Small intestine (tissue), 16 donors: ENCODE measurements at places on chromosomes 6 and 20.

DNA sequence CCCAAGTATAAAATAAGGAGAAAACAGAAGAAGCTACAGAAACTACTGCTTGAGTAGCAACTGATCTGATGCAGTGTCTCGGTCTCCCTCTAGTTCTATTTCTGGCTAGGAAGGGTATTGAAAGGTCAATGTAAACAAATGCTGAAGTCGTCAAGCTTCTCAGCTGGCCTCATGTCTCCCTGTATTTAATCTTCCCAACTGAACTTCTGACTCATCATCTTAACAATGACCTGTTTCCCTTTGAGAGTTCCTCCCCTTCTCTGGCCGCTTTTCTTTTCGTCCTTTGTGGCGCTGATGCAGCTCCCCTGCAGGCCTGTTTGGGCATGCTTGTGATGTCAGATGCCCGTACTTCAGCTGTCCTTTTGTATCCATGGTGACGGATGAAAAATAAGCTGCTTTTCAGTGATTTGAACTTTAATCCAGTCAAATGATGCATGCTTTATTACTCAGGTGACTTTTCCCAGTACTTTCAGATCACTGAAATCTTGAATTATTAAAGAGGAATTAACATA is 7.8 kb upstream of the LCA5 start:
- DNase-seq = peak; percentile 84

DNA sequence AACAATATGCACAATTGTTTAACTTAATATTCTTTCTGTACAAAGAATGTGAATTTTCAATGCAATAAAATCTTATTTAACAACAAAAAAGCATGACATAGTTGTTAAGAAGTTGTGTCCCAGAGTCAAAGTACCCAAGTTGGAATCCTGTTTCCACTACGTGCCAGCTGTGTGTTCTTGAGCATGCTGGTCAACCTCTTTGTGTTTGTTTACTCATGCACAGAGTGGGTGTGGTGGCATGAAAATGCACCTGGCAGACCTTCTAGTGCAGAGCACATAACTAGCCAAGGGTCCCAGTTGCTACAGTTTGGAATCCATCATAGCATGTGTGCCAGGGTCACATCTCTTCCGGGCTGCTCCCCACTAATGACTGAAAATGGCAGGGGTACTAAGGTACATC is 24.7 kb upstream of the MOCS1 start:
- DNase-seq = no peak

- no peak for DNase-seq
Observed at GRCh38 chr20:45934046-45934585, 367 bp upstream of the PCIF1 start.

GRCh38 chr6:145548933-145549648 is 186.2 kb downstream of the EPM2A start:
- no peak for DNase-seq

DNA sequence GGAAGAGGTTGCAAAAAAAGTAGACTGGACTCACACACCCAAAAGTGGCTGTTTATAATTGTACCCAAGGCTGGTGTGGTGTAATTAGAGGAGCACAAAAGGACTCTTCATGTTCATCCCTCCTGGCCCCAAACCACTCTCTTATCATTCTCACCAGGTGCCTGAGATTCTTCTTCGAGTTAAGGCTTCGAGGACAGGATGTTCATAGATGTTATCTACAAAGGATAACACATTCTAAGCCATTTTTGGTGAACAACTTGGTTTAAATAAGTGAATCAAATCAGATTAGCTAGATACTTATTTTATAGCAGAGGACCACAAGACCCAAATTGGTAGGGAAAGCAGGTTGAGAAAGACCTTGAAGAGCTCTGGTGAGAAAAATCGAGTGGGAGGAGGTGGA is 73.1 kb upstream of the SUPT3H start:
- DNase-seq = peak; percentile 11

GRCh38 chr6:113908801-113909200 is 51.7 kb downstream of the MARCKS start:
- no peak for DNase-seq

- DNase-seq = peak; percentile 65
Observed at GRCh38 chr6:34459899-34460593, 5.8 kb upstream of the PACSIN1 start.

DNA sequence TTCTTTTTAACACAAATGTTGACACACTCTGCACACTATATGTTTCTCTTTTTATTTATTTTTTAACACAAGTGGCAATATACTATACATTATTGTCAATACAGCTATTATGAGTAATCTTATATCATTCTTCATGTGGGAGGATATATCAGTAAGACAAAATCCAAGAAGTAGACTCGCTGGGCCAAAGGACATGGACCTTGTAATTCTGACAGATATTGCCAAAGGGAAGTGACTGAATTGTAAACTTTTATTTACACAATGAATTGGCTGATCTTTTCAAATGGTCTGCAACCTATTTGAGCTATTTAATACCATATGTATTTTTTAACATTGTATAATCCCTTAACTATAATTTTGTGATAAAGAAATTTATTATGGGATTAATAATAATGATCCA is 56.0 kb downstream of the CCDC170 start:
- DNase-seq = no peak

DNA sequence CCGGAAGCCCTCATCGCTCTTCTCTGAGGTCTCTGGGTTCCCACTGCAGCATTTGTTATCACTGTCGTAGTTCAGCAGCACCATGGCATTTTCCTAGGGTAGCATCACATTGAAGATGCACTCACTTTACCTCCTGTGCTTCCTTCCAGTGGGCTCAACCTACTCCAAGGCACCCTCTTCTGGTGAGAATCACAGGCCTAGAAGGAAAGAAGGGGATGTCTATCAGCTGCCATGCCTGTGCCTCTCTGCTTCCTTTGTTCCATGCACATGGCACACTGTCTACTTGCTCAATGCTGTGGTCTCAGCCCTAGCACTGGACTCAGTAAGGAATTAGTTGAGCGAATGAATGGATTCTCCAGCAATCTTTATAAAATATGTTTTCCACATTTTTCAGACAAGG is 22.6 kb downstream of the CST4 start:
- no peak for DNase-seq

GRCh38 chr6:148367411-148368024 is 24.9 kb downstream of the SASH1 start:
- DNase-seq = peak; percentile 14

DNA sequence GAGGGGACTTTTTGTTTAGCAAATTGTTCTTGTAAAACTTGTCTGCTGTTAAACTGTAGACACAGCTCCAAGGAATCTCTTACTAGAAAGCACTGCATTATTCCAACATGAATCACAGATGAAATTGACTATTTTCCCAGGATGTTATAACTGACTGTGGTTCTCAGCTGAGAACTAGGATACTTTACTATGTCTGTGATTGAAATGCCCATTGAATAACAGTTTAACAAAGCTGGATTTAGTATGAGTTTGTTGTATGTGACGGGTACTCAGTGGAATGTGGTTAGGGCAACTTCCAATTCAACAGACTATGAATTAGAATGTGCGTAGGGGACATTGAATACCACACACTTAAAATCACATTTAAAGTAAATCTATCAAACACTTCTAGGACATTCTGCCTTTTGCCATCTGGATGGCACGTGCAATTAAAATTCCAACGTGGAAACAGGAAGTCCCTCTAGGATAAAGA is 193.4 kb upstream of the PREP start:
- no peak for DNase-seq

GRCh38 chr6:128567029-128567428 is 46.6 kb upstream of the PTPRK start:
- peak; percentile 21 for DNase-seq

DNA sequence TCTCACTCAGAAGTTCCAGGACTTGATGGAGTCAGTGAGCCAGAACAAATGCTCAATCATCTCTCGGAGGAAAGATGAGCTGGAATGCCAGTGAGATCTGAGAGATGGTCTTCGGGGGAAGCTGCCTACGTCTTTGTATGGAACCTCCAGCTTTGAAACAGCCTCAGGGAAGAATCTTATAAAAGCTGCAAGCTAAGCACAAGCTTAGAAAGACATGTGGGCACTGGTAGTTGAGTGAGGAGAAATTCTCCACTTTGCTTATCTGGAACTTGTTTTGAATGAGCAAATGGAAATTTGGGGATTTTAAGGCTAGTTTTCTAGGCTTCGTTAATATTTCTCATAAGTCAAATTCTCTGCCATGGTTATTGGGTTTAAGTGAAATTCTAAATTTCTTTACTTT is 594.4 kb downstream of the QKI start:
- DNase-seq = no peak

GRCh38 chr20:48463916-48464315 is 363.9 kb downstream of the PREX1 start:
- DNase-seq = peak; percentile 11

GRCh38 chr6:57298741-57299140 is 18.7 kb upstream of the PRIM2 start:
- no peak for DNase-seq

DNA sequence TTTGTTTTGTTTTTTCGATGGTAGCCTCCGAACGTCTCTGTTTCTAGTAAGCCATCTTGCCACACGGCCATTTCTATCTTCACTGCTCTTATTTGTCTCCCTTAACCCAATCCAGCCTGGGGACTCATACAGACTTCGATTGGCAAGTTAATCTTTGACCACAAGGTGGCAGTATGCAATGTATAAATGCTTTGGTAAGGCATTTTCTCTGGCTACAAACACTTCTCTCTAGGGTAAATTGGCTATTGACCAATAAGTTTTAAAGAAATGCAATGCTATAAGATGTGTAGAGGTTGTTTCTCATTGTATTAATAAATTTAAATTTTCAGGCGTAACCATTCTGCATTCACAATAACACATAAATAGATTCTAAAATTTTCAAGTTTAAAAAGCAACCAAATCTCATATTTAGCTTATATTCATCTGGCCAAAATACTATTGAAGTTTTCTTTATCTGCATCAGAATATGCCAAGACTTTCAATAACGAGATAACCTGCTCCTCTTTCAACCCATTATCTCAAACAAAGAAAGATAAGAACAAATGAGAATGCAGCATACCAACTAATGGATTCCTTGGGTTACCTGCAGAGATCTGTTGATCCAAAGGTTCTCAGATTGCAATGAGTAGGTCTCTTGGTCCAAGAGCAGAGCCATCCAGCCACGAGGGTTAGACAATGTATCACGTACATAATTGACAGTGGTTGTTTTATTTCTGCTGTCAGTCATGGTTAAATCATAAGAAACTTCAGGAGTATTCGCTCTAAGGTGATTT is 231.9 kb downstream of the PKHD1 start:
- peak; percentile 74 for DNase-seq

DNA sequence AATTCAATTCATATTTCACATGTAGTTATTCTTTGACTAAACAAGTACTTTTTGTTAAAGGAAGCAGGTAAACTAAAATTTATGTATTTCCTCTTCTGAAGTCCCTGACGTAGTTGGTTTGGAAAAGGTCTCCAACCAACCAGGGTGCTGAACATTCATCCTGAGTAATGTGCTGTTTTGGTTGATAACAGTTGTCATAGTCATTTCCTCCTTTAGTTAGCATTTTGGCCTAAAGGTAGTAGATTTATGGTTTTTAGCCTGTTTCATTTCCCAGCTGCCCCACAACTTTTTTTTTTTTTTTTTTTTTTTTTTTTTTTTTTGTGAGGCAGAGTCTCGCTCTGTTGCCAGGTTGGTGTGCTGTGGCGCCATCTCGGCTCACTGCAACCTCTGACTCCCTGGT is 382.8 kb upstream of the FLRT3 start:
- DNase-seq = no peak

DNA sequence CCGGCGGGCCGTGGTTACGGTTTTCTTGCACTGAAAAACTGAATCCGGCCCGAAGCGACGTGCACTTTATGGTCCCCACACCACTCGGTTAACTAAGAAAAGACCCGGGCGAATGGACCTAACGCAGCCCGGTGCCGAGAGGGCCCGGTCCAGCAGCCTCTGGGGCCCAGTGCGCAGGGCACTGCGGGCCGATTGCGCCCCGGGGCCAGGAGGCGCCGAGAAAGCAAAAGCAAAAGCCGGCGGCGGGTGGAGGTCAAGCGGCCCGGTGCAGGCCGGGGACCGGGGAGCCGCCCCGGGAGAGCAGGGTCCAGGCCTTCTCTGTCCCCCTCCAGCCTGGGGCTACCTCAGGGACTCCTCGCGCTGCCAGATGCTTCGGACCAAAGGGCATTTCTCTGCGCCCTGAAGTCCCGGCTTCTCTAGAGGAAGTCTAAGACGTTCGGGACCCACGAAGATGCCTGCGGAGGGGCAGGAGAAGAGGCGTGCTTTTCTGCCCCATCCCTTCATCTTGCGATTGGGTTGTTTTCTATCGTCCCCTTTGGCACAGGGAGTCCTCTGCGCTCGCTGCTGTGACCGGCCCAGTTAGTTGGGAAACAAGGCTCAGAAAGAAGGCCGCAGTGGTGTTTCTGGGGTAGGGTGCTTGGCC is 4.4 kb downstream of the FOXF2 start:
- no peak for DNase-seq

DNA sequence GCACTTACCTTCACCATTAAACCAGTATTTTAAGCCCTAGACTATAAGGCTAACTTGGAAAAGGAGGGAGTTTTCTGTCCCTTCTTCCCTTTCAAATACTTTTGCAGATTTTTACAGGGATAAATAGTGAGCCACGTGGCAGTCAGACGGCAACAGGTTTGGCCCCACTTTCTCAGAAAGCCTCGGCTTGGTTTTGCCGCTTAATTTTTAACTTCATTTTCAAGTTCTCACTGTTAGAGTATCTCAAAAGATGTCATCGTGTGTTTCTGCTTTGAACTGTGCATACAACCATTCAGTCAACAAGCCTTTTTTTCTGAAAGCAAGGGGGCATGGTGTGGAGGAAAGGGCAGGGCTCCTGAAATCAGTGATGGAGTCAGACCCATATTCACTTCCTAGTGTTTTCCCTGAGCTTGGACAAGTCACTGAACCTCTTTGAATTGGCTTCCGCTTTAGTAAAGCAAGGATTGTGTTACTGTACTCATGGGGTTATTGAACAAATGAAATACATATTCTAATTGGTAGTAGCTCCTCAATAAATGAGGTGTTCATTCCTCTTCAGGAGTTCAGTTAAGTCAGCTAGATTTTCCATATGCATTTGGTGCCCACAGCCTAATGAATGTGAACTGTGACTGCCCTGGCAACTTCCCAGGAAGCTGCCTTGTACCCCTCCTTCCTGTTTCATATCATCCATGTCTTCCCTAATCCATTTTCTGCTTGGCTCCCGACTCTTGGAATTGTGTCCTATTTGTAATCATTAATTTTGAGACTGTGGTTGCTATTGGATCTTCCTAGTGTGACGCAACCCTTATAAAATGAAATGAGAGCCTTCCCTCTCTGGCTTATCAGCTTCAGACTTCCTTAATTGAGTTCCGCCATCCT is at the start of gene SLC17A2:
TSS of gene SLC17A2 (minus strand) at position 160 of the 879 bp plus-strand sequence. CDS start 4,895 bp downstream, outside the sequence.
- DNase-seq = peak; percentile 21

DNA sequence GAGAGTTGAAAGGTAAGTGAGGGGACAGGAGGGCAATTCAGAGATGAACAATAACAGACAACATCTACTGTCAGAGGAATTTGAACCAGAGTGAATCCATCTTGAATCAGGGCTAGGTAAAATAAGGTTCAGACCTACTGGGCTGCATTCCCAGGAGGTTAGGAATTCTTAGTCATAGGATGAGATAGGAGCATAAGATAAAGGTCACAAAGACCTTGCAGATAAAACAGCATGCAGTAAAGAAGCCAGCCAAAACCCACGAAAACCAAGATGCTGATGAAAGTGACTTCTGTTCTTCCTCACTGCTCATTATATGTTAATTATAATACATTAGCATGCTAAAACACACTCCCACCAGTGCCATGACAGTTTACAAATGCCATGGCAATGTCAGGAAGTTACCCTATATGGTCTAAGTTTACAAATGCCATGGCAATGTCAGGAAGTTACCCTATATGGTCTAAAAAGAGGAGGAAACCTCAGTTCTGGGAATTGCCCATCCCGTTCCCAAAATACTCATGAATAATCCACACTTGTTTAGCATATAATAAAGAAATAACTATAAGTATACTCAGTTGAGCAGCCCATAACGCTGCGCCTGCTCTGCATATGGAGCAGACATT is 248.5 kb downstream of the HAO1 start:
- no peak for DNase-seq
